ENCODE measurements at places on chromosomes 5 and 9.

DNA sequence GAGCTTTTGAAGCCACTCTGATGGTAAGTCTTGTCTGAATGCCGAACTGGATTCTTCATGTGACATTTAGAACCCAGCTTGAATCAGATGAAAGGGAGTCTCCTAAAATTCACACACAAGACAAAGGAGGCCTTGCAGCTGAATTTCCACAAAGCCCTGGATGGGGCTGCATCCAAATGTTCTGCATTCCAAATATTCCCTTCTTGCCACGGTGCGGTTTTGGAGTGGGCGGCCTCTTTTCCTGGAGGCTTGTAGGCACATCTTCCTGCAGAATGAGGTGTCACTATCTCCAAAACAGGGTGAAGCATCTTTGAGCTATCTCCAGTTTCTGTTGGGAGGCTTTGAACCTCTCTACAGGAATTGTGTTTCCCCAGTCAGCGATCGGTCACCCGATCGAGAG, 342.7 kb downstream of the ARHGEF28 start:
- no peak for DNase-seq

- DNase-seq: no peak
Observed at GRCh38 chr5:148583421-148583965, 70.8 kb downstream of the HTR4 start.

- DNase-seq: no peak
Observed at GRCh38 chr5:110439296-110439695, 287.2 kb downstream of the TMEM232 start.

- no peak for DNase-seq
Observed at GRCh38 chr5:73922224-73922623, 296.2 kb downstream of the ARHGEF28 start.

All from activated CD4-positive, alpha-beta T cell treated with anti-CD3 and anti-CD28 coated beads, Interleukin-2, amount 50 U/mL, for 24 hours (primary cell).